ENCODE measurements at places on chromosomes 4 and X.
A peak's percentile ranks its signal among the peaks of the same experiment; 100 is the strongest.

DNA sequence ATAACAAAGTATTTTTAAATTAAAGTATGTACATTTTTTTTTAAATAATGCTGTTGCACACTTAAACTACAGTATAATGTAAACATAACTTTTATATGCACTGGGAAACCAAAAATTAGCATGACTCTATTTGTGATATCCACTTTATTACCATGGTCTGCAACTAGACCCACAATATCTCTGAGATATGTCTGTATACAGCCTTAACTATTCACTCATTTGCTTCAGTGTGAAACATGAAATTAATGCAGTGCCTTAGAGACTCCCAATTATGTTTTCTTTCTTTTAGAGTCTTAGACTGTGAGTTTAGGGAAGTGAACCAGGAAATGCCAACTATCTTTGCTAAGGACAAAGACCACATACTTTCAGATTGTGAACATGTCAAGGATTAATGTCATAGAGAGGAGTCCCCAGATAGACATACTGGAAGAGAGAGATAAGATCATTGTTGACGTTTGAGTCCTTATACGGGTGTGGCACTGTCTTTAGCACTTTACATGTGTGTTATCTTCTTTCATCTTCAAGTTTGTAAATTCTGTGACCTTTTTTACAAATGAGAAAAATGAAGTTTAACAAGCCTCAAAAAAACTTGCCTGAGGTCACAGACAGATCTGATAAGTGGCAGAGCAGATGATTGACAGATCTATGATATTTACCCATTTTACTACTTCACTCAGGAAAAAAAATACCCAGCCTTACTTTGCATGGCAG is 23.2 kb downstream of the CXorf58 start:
- DNase-seq = no peak

GRCh38 chrX:37677765-37678164 is 7.8 kb upstream of the XK start:
- no peak for DNase-seq

DNA sequence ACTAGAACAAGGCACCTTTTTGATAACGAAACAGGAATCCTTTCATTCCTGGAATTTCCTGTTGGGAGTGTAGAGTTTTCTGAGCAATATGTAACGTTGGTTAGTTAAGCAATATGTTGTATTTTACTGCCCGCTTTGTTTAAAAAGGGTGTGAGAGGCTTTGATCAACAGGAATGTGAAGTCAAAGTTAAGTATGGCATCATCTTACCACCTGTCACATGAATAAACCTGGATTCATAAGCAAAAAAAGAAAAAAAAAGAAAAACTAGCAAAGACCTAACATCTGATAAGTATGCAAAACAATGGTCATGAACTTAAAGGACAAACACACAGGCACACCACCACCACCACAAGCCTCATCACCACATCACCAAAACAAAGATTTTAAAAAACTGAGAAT is 7.1 kb upstream of the CXCL5 start:
- DNase-seq = no peak

DNA sequence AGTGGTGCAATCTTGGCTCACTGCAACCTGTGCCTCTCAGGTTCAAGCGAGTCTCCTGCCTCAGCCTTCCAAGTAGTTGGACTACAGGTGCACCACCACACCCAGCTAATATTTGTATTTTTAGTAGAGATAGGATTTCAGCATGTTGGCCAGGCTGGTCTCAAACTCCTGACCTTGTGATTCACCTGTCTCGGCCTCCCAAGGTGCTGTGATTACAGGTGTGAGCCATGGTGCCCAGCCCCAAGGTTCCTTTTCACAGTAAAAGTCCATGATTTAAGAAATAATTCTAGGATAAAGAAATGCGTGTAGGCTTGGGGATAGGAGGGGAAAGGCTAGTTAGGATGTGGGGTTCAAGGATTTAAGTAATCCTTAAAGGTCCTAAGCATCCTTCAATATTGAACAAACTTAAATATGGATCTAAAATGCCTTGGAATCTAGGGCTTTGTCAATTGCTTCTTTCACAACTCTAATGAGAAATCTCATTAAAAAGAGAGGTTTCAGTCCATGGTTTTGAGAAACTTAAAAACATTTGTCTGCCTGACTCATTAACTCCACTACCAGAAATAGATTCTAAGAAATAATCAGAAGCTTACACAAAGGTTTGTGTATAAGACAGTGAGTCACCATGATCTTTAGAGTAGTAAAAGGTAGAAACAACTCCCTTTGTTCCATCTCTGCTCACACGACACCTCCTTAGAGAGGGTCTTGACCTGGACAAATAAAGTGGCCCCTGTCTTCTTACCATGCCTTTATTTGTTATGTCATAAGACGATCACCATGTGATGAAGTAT is 203.2 kb downstream of the PTTG2 start:
- DNase-seq = no peak

- no peak for DNase-seq
These were observed 21.5 kb downstream of the RELL1 start for GRCh38 chr4:37664696-37665095.

- DNase-seq = peak; percentile 67
These were observed 79.2 kb downstream of the MTMR1 start for GRCh38 chrX:150772150-150772970.

DNA sequence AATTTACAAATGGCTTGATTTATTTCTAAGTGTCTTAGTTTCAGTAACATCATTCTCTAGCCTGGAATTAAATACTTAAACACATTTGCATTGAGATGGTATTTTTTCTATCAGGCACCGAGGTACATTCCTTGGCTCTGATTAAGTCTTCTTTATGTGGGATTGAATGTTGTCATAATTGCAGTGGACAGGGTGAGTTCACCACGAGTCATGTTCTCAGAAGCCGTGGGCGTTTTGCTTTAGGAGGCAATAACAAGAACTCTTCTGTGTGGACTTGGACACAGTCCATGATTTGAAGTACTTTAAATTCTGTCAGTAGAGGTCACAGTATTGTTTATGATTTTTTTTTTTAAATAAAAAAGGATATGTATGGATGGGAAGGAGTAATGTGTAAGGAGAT is 57.1 kb upstream of the EFHC2 start:
- no peak for DNase-seq

DNA sequence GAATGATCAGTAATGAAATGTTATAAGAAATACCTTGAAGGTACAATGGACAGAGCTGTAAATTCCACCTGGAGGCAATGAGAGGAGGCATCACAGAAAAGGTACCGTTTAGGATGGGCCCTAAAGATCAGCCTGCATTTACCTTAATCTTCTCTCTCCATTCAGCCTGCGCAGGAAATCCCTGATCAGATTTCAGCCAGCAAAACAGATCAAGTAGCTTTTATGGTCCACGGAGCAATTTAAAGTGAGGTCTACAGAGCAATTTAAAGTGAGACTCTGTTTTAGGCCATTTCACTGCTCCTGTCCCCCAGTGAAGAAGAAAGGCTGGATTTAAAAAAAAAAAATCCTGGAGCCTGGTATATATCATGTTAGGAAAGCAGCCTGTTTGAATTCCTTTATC is 195.1 kb upstream of the VCX start:
- no peak for DNase-seq

- no peak for DNase-seq
These were observed 9.0 kb downstream of the USO1 start for GRCh38 chr4:75733369-75733768.

DNA sequence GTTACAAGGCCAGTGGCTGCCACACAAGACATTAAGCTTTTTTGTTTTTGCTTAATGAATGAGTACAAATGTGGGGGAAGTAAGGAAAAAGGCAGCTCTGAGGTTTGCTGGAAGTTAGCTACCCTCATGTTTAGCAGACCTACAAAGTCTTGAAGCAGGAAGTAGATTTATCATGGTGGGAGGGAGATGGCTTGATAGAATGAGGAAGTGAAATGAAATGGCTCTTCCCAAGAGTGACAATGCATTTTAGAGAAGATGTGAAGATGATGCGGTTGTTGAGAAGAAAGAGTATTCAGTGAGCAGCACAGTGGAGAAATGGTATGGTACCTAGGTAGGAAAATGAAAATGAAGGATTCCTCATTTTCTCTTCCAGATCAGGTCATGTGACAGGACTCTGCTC is 108.0 kb downstream of the SLIT2 start:
- no peak for DNase-seq

DNA sequence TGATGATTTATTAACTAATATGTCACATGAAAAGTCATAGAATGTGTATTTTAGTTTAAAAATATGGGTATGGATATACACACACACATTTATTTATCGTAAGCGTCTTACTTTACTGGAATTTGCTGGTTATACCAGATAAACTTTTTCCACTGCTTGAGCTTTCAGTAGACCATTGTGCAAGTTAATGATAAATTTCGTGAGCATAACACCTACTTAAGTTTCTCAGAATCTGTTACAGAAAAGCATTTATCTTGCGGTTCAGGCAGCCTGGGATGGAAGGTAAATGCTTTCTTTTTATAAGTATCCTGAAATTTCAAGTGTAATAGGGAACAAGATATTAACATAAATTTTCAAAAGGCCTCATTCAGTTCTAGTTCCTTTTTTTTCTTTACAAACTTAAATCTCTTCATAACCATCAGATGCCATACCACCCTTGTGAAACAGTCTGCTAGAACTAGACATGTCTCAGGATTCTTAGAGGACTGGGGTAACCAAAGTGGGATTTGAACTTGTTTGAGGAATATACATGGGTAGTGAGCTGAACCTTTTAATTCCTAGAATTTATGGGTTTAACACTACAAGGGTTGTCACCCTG is 27.7 kb downstream of the ATP7A start:
- DNase-seq = no peak

GRCh38 chrX:46716796-46717195 is 42.1 kb downstream of the SLC9A7 start:
- no peak for DNase-seq

DNA sequence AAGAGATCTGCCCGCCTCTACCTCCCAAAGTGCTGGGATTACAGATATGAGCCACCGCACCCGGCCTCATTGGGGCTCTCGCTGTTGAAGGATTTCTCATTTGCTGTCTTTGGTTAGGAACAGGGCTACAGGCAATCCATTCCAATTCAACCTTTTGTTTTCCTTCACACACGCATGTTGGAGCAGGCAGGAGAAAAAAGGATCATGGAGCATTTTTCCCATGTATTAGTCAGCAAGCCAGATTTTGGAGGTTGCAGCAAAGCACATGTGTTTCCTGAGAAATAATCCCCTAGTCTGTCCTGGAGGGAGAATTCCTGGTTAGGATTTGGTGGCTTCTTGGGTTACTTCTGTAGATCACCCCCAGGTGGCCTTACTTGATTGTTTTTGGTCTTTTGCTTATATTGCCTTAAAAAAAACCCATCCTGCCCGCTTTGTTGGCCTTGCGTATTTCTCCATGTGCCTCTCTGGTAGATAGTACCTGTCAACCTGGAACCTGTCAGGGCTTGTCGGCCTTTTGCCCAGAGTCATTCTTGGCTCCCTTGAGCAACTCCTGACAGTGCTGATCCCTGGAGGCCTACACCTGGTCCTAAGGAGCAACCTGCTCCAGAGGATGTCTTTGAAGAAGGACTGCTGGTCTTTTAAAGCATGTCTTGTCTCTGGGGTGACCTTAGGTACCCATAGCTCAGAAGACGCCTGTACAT is 82.4 kb upstream of the CLCN4 start:
- no peak for DNase-seq

DNA sequence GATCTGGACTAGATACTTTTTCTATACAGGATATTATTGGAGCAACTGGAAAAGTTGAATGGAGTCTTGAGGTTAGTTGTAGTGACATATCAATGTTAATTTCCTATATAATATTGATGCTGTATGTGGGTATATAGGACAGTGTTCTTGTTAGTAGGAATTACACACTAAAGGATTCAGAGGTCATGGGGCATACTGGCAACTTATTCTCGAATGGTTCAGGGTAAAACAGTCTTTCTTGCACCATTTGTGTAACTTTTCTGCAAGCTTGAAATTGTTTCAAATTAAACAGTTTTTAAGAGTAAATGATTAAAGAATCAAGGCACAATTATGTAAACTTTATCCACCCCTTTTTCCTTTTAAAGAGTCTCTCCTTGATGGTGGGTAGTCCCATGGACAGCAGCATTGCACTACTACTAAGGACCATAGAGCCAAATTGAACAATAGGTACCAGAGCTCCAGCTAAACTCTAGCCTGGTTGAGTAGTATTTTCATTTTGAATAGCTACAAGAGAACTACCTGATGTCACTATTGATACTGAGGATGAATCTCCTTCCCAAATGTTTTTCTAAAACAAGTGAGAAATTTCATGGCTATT is 70.1 kb downstream of the DMP1 start:
- no peak for DNase-seq

DNA sequence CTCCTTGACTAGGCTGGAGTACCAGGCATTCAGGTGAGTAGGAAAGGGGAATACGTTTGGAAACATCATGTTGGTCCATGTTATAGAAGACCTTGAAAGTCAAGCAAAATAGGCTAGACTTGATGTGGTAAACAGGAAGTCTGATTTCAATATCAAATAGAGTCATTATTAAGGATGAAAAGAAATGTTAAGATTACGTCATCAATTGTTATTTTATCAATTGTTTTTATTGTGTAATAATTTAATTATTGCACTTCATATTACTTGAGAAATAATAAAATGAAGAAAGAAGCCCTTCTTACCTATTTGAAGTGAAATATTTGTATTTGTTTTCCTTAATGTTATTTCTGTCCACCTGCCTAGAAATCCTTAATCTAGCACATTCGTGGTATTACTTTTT is 361.0 kb upstream of the HAND2 start:
- DNase-seq = no peak

- DNase-seq = no peak
These were observed 2320.1 kb downstream of the ARAP2 start for GRCh38 chr4:33924239-33924638.

DNA sequence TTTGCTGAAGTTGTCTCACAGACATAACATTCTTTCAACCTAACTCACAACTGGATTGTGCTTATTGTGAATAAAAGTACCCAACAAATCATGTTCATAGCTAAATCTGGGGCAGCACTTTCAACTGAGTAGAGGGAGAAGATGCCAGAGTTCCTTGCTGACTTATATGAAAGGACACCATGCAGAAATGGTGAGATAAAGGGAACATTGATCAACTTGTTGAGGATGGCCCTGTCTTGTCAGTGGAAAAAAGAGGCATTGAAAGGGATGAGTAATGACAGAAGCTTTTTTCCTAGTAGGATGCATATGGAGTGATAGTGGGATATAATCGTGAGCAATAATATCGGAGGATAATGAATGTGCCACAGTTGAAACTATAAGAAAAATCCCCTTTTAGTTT is 221.7 kb downstream of the ARHGAP24 start:
- DNase-seq = no peak

- DNase-seq = no peak
These were observed 19.1 kb upstream of the MAD2L1 start for GRCh38 chr4:120085705-120086104.

- DNase-seq = no peak
These were observed 67.0 kb downstream of the TMEM156 start for GRCh38 chr4:38964942-38965775.

DNA sequence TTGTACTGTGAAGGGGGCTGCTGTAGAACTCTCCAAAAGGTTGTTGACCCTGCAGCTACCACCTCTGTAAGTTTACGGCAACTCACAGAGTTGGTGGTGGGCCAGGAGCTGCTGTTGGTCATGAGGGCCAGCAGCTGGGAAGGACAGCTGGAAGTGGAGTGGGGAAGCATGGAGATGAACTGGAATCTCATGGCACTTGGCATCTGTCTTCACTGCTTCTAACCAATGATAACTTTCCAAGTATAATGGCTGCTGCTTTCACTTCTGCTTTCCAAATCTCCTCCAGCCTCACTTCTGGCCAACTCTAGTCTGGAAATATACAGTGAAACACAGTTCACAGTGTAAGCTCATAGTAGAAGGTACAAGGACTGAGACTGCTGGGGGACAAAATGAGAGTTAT is 126.5 kb upstream of the INTU start:
- no peak for DNase-seq
